ENCODE measurements at places on chromosomes 6 and 20.

GRCh38 chr6:143605906-143606521 lies 71.8 kb upstream of the PHACTR2 start:
- DNase-seq = no peak

GRCh38 chr20:31909253-31910070 lies 39.0 kb downstream of the TTLL9 start:
- DNase-seq = no peak

DNA sequence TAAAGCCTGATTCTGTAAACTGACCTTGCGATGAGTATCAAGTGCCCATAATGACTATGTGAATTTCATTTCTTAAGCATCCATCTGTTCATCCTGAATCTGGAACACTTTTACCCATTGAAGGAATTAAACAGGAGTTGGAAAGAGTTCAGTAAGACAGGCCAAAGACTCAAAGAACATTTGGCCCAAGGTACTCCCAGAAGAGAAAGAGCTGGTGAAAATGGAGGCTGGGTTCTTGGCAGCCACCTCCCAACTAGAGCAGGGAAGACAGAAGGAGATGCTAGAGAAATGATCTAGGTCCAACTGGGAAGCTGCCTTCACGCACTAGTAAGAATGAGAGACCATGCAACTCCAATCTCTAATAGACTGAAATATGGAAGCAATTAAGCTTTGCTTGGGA lies 290.8 kb upstream of the RNF24 start:
- no peak for DNase-seq

DNA sequence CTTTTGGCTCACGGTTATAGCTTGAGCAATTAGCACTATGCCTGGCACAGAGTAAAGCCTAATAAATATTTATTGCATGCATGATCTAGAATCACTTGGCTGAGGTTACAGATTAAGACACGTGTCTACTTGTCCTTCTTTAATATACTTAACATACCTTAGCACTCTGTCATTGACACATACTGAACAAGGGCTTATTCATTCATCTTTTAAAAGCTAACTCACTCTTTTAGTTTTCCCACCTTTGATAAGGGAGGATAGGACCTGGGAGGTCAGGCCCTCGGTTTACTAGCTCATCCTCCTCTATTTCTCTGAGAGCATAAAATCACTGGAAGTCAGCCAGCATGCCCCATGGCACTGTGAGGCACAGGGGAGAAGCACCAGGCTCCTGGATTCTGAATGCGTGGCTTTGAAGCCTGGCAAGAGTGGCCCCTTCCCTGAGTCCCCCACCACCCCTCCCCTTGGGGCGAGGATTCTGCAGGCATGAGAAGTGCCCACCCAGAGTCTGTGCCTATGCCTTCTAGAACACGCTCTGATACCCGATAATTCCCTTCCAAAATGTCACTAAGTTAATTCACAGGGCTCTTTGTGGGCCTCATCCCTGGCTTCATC lies 11.2 kb downstream of the ZCCHC3 start:
- DNase-seq = no peak

All from right renal pelvis (tissue), 4 donors.